ENCODE measurements at places on chromosomes 11 and 22. TPM values are rescaled to one million over a fixed set of nuclear protein-coding genes. Genes with fewer than 3 reads are reported as not detected.

MICAL2 gene
- 501 TPM for total RNA-seq

STK33 gene
- 0.57 TPM for total RNA-seq

P2RY2 gene
- total RNA-seq = not detected

MAJIN gene
- not detected for total RNA-seq

RPS13 gene
- total RNA-seq = 1,337 TPM

CFAP300 gene
- not detected for total RNA-seq

APOL6 gene
- 21.5 TPM for total RNA-seq

OR8B4 gene
- total RNA-seq = not detected

DDIAS gene
- total RNA-seq = 26.9 TPM

RBM4B gene
- total RNA-seq = 15.6 TPM

RIMBP3C gene
- total RNA-seq = 0.19 TPM

PAMR1 gene
- total RNA-seq = not detected

EHF gene
- total RNA-seq = not detected

MAPK11 gene
- total RNA-seq = 27.8 TPM

MRPL17 gene
- 135 TPM for total RNA-seq

SSH3 gene
- 7.1 TPM for total RNA-seq

SHISAL1 gene
- total RNA-seq = not detected

SF3B2 gene
- 283 TPM for total RNA-seq

BIRC3 gene
- 102 TPM for total RNA-seq

GLYAT gene
- total RNA-seq = not detected

SULT4A1 gene
- total RNA-seq = not detected

SLC17A6 gene
- total RNA-seq = not detected

JAML gene
- total RNA-seq = 318 TPM

PATE2 gene
- not detected for total RNA-seq

NDUFV1 gene
- total RNA-seq = 304 TPM

OR4D5 gene
- not detected for total RNA-seq

RAB39A gene
- total RNA-seq = not detected

SLC6A5 gene
- total RNA-seq = not detected

TIGD3 gene
- total RNA-seq = 1.6 TPM
